Fibroblast of the aortic adventitia (primary cell): ENCODE measurements at places on chromosomes 7 and 10.

DNA sequence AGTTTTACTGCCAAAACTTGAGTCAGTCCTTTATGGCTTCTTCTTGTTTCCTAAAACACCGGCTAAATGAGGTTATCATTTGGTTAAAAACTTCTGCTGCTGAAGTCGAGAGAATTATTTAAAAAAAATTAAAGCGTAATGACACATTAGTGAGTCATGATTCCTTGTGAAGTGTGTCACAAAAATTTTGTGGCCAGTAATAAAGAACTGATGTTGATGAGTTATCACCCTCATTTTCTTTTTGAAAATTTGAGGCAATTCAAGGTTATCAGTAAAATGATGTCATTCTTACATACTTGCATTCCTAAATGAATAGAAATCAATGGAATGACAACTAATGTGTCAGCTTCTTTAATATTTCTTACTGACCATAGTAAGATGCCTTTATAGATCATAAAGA, 427.4 kb downstream of the SORCS3 start:
- DNase-seq, result peak; percentile 77

DNA sequence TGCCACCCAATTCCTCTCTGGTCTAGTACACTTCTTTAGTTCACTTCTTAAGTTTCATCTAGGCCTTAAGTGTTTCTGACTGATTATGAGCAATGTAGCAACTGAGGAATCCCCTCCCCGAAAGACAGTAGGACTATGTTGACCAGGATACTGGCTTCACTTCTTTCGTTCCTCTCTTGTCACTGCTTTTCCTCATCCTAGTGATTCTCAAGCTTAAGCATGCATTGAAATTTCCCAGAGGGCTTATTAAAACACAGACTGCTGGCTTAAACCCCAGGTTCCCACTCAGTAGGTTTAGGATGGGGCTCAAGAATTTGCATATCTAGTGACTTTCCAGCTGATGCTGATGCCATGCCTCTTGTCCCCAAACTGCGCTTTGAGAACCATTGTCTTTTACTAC, 164.6 kb upstream of the WNT16 start:
- no peak for DNase-seq

DNA sequence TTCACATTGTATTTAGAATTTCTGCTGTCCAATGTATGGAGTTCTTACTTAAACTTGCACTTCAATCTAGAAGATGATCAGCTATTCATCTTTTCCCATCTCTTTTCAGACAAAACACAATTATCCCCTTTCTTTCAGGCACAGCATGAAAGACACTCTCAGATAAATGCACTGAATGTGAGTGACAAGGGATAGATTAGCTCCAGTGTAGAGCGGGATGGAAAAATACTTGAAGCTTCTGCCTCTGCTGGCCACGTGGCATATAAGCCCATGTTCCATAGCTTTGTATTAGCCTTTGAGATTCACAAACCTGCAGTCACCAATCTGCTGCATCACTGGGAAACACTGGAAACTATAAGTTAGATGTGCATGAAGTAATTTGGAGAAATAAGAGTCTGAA, 162.2 kb upstream of the FAM3C start:
- DNase-seq, result no peak

GRCh38 chr7:2483494-2483893, 7.3 kb upstream of the GRIFIN start:
- DNase-seq, result no peak

GRCh38 chr7:107387128-107387527, 82.7 kb upstream of the GPR22 start:
- DNase-seq, result peak; percentile 45
